Fibroblast of lung (primary cell): ENCODE measurements at places on chromosomes 7 and 10.

DNA sequence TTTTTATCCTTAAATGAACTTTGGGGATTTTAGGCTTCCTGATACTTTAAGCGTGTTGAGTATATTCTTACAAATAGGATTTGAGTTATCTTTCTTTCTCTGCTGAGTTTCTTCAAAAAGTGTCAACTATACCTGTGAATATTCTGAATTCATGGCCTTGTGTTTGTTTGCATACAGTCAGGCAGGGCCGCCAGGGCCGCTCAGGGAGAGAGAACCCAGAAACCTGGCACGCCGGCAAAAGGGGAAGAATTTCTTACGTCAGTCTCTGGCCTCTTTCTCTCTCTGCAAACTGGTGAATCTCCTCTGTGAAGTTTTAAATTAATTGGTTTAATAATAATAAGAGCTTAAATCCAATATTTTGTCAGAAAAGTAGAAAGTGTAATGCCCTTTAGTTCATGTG, 29.3 kb upstream of the BNIP3 start:
- DNase-seq, result no peak

DNA sequence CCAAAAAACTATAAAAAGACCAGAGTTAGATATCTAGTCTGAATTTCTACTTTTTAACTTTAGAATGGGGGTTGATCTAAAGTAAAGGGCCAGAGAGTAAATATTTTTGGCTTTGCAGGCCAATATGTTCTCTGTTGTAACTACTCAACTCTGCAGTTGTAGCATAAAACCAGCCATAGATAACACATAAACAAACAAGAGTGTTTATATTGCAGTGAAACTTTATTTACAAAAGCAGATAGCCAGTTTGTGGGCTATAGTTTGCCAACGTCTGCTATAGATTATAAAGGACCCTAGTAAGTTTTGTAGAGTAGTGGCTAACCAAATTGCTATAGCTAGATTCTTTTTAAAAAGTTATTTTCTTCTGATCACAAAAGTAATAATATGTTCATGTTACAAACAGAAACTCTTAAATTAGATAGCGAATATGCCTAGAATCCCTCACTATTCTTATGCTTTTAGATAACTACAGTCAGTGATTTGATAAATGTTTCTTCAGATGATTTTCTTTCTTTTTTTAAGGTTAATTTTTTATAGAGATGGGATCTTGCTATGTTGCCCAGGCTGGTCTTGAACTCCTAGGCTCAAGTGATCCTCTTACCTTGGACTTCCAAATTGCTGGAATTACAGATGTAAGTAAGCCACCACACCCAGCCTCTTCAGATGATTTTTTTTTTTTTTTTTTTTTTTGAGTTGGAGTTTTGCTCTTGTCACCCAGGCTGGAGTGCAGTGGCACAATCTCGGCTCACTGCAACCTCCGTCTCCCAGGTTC, 23.6 kb upstream of the HBP1 start:
- DNase-seq, result no peak

DNA sequence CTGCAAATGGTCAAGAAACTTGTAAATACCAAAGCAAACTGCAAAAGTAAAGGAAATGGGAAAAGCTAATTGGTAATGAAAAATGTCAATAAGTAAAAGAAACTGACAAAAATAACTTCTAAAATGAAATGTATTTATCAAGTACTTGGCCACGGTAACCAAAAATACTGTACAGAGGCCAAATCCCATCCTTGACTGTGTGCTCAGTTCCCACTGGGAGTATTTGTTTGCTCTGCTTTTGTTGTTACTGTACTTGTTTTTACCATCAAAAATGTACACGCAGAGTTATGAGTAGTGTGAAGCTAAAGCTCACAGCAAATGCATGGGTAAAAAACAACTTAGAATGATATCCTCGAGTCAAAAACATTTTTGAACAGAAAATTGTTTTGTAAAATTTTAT, 31.1 kb downstream of the ENKUR start:
- no peak for DNase-seq

GRCh38 chr10:31768467-31768866, 160.2 kb downstream of the ARHGAP12 start:
- DNase-seq, result peak; percentile 64

DNA sequence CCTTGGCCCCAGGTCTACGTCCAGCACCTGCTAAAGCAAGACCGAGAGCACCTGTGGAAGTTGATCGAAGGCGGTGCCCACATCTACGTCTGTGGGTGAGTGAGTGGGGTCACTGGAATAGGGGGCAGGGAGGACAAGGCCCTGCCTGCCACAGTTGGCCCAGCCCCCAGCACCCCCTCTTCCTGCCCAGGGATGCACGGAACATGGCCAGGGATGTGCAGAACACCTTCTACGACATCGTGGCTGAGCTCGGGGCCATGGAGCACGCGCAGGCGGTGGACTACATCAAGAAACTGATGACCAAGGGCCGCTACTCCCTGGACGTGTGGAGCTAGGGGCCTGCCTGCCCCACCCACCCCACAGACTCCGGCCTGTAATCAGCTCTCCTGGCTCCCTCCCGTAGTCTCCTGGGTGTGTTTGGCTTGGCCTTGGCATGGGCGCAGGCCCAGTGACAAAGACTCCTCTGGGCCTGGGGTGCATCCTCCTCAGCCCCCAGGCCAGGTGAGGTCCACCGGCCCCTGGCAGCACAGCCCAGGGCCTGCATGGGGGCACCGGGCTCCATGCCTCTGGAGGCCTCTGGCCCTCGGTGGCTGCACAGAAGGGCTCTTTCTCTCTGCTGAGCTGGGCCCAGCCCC, 8.1 kb downstream of the TMEM120A start:
- no peak for DNase-seq

DNA sequence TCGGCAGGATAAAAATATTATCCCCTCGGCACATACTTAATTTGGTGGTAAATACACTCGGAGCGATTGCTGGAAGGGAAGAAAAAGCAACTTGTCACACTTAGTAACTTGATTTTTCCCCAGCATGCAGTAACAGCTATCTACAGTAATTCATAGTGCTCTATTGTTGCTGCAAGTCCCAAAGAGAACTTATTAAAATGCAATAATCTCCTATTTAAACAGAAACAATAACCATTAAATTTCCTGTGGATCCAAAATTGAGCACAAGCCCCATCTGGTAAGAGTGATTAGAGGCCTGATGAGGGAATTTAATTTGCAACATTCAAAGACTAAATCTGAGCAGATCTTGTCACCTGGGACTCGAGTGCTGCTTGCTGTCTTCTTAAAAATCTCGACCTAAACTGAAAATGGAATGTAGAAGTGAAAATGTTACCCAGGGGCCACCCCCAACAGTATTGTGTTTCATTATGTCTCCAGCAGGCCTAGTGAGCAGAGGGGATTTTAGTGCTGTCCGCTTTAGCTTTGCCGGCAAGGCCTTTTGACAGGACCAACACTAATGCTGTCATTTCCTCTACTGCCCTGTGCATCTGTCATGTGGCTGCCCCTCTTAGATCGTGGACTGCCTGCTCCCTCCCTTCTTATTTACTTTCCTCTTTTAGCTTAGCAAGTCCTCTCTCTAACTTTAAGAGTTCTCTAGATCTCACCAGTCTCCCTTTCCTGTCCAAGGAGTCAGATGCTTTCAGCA, 639.7 kb downstream of the AUTS2 start:
- DNase-seq, result no peak

DNA sequence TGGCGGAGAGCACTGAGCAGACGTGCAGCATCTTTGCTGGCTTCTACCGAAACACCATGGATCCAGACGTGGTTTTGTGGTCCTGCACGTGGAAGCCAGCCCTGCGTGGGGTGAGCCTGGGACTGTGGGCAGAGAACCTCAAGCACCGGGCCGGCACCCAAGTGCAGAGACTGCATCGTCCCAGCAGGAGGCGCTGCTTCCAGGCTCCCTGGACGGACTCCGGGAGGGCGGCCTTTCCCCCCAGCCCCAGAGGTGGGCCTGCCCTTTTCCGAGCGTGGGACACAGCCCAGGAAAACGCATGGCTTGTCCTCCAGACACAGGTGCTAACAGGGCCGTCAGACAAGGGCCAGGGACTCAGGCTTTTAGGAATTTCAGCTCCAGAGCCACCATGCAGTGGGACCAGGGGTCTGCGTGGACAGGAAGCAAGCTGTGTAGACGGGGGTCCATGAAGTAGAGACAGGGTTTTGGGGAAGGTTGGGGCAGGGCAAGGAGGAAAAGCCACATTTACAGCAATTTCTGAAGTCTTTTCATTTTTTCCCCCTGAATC, 303.9 kb downstream of the WDR37 start:
- no peak for DNase-seq

DNA sequence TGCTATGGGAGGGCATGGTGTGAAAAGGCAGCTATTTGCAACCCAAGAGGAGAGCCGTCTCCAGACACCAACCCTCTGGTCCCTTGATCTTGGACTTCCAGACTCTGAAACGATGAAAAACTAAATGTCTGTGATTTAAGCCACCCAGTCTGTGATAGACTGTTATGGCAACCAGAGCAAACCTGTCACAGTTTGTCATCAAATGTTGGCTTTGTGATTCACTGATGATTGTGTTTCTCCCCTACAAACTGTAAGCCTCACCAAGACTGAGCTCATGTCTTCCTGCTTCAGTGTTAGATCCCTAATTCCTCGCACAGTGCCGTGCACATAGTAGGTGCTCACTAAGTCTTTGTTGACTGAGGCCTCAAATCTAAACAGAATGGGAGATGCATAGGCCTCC, 224.6 kb upstream of the PITRM1 start:
- peak; percentile 18 for DNase-seq

DNA sequence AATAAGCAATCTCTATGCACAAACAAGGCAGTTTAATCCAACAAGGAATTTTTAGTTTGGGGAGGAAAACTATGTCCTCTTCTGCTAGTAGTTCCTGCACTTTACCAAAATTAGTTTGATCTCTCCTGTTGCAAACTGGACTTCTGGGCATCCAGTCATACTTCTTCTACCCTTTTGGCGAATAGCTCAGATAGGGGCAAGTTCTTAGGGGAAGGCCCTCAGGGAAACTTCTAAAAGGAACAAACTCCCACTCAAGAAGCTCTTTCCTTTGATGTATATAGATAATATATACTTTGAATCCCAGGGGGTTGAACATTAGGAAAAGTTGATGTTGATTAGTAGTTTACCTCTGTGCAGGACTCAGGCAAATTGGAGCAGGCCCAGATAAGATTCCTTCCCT, 21.5 kb upstream of the PPP1R17 start:
- DNase-seq, result no peak

DNA sequence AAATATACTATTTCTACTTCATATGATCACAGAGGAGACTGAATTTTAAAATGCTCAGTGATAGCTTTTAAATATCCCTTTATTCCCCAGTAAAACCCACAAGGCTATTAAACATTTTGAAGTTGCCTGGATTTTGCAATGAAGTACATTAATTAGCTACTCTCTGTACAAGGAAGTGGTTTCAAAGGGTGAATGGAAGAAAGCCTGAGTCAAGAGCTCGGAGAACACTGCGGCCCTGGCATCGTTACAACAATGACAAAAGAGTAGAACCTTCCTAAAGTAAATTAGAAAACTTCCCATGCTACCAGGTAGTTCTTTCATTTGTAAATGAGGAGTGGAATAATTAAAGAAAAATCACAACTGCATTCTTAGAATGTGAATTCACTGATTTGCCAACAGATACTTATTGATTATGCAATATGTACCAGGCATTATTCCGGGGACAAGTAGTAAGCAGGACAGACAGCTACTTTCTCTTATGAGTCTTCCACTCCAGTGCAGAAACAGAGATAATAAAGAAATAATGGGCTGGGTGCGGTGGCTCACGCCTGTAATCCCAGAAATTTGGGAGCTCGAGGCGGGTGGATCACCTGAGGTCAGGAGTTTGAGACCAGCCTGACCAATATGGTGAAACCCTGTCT, 63.0 kb downstream of the ZNF22 start:
- no peak for DNase-seq

- no peak for DNase-seq
These were observed 461.3 kb downstream of the PAXIP1 start for GRCh38 chr7:154541606-154542005.

GRCh38 chr10:8978100-8978499, 923.6 kb downstream of the GATA3 start:
- DNase-seq, result no peak

- DNase-seq, result peak; percentile 68
These were observed 92.1 kb downstream of the CABCOCO1 start for GRCh38 chr10:61754587-61755550.

- DNase-seq, result no peak
These were observed 33.4 kb downstream of the CALML5 start for GRCh38 chr10:5465976-5466450.

GRCh38 chr10:59700709-59701108, 8.9 kb downstream of the SLC16A9 start:
- DNase-seq, result no peak

DNA sequence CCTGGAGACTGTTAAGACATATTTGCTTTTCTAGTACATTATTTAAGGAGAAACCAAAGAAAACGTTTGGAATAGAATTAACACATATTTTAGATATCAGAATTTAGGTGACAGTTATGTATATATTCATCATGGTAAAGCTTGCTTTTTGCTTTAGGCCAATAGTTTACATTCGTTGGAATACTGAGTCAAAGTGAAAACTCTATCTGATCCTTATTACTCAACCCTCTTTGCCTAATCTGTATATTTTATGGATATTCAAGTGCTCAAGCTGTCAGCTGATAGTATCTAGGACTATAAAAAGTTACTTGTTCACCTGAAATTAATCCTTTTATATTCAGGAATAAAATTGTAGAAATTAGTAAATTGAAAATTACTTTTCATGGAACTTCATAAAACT, 61.1 kb downstream of the VPS50 start:
- DNase-seq, result no peak

- DNase-seq, result no peak
These were observed 125.5 kb downstream of the FAM204A start for GRCh38 chr10:118216571-118217170.

- no peak for DNase-seq
These were observed 85.0 kb downstream of the UNCX start for GRCh38 chr7:1317646-1318045.

GRCh38 chr10:103278862-103279298, 1.9 kb downstream of the INA start:
- peak; percentile 39 for DNase-seq

DNA sequence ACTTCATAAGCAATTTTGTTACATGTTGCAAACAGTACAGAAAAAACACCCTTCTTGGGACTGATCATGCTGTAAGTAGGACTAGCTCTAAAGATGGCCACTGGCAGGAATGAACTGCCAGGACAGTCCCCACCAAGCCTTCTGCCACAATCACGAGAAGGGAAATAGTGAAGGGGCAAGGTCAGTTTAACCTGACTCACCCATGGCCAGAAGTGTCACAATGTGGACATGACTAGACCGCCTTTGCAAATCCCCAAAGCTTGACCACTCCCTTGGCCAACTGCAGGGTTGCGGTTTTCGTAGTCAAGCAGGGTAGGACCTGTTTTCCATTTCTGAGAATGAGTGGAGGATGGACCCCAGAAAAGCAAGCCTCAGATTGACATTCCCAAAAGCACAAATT, 19.4 kb upstream of the FRAT2 start:
- no peak for DNase-seq

- DNase-seq, result peak; percentile 89
These were observed 6.2 kb downstream of the C10orf105 start for GRCh38 chr10:71713135-71714030.

DNA sequence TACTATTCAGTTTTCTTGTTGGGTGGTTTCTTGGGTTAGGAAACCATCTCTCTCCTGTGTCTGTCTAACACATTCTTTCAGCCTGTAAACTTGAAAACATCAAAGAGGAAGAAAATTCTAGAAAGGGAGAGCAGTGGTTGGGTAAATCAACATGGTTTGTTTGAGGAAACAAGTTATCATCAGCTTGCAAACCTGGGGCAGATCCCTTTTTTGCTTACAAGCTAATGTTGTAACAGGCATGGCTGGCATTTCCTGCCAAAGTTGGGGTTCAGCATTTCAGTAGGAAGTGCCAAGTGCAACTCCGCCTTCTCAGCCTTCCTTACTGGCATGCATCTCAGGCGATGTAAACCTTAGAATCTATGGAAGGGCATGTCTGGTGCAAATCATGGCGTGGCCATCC, 112.6 kb downstream of the EEPD1 start:
- peak; percentile 27 for DNase-seq
